ENCODE measurements at places on chromosomes 7 and 10.

DNA sequence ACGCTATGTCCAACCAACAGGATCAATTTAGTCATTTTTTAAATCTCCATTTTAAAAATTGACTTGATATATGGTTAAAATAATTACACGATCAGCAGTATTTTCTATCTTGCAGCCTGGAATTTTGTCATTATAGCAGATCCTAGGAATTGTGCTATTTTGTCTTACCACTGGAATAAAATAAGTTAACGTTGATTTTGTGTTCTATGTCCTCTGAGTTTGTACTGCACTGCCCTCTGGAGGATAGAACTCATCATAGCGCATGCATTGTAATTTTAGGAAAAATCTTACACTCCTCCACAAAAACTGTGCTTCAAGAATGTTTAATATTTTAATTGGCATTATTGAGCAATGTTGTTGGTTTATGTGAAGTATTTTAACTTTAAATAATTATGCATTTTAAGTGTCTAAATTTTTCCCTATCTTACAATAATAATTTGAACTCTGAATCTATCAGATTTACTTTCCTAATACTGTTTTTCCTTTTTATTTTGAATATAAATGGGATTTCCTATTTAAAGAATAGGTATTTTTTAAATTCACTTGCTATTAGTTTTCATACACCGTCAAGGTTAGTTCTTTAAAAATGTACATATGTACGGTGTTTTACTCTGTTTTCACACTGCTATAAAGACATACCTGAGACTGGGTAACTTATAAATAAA, 220.1 kb downstream of the PPP1R3A start:
- DNase-seq: no peak

DNA sequence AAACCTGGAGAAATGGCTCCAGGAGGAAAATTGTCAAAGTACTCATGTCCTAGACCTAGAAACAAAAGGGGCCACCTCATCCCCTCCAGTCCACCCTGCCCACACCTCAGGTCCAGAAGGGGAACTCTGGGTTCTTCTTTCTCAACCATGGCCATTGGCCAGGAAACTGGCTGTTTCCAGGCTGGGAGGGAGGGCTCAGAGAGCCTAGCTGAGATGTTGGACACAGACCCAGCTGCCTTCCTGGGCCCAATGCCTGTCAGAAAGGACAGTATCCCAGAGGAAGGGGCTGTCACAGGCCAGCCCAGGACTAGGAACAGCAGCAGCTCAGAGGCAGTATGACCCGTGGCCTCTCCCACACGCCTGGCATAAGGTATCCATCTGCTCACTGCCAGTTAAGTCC, 9.6 kb downstream of the GRID1 start:
- no peak for DNase-seq

DNA sequence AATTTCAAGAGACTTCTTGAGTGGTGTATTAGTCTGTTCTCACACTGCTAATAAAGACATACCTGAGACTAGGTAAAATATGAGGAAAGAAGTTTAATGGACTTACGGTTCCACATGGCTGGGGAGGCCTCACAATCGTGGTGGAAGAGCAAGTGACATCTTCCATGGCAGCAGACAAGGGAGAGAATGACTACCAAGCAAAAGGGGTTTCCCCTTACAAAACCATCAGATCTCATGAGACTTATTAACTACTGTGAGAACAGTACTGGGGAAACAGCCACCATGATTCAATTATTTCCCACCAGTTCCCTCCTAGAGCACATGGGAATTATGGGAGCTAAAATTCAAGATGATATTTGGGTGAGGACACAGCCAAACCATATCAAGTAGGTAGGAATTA, 150.5 kb downstream of the PCDH15 start:
- no peak for DNase-seq

- no peak for DNase-seq
These were observed 180.1 kb upstream of the CCDC6 start for GRCh38 chr10:60086421-60086820.

GRCh38 chr7:46152696-46153095, 231.6 kb upstream of the IGFBP3 start:
- DNase-seq: no peak

DNA sequence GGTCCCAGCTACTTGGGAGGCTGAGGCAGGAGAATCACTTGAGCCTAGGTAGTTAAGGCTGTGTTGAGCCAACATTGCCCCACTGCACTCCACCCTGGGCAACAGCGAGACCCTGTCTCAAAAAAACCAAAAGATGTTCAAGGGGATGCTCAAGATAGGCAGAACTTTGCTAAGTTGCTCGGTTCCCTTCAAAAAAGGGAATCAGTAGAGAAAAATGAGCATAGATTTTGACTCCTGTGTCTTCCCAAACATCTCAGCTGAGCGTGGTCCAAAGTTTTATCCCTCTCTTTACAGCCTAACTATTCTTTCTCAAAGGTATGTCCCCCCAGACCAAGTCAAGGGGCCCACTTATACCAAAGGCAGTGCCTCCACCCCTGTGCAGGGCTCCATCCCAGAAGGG, 14.0 kb downstream of the AGFG2 start:
- no peak for DNase-seq
